Activated CD4-positive, alpha-beta T cell treated with anti-CD3 and anti-CD28 coated beads for 24 hours (primary cell): ENCODE measurements at places on chromosomes 13 and 19.

- no peak for DNase-seq
These were observed 8.8 kb downstream of the ZFP28 start for GRCh38 chr19:56547535-56547934.

DNA sequence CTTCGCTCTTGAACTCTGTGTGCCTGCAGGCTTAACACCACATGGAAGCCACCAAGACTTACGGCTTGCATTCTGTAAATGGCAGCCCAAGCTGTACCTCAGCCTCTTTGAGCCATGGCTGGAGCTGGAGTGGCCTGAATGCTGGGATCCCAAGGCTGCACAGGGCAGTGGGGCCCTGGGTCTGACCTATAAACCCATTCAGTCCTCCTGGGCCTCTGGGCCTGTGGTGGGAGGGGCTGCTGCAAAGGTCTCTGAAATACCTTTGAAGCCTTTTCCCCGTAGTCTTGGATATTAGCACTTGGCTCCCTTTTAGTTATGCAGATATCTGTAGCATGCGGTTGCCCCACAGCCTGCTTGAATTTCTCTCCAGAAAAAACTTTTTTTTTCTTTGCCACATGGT, 8.2 kb downstream of the TM9SF2 start:
- no peak for DNase-seq

- no peak for DNase-seq
These were observed 75.0 kb downstream of the RASA3 start for GRCh38 chr13:114057166-114058050.

DNA sequence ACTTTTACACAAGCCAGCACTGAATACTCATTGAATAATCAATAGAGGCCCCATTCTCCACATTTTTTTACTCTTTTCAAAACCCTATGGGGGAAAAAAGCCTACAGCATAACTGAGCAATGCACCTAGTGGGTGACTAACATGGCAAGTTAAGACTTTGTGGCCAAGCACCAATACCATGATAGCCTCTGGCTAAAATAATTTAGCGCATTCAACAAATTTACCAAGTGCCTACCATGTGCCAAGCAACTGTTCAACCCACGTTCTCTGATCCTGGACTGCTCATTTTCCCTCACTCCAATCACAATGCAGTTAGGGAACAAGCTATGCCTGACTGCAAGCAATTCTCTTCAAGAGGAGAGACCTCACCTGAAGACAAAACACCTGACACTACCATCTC, 3.0 kb downstream of the ANKRD10 start:
- no peak for DNase-seq

- no peak for DNase-seq
These were observed 68.9 kb upstream of the FREM2 start for GRCh38 chr13:38617936-38618335.

DNA sequence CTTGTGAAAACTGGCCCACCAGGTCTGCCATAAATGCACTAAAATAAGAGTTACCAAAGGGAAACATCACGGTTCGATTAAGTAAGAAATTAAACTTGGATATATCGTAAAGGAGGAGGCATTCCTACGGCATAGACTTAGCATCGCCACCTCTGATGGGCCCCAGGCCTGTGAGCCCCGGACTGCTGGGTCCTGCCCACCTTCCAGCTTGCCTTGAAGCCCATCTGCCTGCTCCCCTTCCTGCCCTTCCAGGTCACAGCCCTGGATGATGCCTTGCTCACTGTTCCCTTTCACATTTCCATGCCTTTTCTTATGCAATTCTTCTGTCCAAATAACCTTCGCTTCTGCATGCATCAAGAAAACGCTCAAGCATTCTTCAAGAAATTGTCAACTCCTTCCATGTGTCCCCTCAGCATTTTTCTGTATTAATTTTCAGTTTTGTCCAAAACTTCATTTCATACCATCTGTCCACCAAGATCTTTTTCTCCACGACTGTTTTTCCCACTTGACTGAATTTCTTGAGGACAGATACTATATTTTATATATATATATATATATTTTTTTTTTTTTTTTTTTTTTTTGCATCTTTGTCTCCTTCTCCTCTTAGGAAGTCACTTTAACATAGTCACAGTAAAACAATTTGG, 91.2 kb downstream of the DOCK9 start:
- no peak for DNase-seq

- DNase-seq: no peak
These were observed 349.6 kb upstream of the PCDH20 start for GRCh38 chr13:61765181-61765742.

GRCh38 chr19:44605547-44605946, 7.8 kb upstream of the IGSF23 start:
- no peak for DNase-seq

DNA sequence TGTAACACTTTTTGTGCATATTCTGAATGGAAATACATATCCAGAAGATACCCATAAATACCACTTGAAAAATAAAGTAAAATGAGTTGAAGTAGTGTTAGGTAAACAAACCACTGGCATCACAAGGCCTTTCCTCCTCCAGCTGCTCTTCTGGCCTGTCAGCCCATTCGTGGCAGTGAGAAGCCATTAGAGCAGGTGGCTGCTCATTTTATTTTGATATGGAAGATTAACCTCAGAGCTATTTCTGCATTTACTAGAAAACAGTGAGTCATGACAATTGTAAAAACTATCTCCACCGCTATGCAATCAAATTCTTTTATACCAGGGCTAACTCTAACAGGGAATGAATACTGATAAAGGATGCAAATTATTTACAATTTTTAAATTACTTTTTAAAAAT, 2898.1 kb downstream of the PCDH9 start:
- no peak for DNase-seq

DNA sequence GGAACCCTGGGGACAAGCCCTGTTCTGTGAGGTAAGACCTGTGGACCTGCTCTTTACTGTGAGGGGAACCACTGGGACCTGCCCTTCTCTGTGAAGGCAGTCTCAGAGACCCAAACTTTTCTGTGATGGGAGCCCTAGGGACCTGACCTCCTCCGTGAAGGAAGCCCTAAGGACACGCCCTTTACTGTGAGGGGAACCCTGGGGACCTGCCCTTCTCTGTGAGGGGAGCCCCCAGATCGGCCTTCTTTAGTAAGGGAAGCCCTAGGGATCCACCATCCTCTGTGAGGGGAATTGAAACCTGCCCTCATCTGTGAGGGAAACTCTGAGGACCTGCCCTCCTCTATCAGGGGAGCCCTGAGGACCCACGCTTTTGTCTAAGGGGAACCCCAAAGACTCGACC, 343.5 kb downstream of the UQCRFS1 start:
- no peak for DNase-seq

- no peak for DNase-seq
These were observed 135.7 kb downstream of the MIPEP start for GRCh38 chr13:23753458-23753857.

DNA sequence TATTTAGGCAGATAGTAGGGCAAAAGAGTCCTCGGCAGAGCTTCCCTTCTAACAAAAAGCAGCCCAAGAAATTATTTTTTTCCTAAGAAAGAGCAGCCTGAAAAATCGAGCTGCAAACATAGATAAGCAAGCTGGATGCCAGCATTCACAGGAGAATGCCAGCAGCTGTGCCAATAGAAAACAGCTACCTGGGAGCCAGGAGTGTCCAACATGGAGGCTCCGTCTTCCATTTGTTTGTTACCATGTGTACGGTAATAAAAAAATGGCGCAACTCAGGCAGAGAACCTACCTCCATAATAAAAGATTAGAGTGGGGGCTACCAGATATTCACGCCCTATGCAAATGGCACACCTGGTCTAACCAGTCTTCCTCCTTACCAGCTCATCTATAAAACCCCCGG, 77.6 kb upstream of the IPO5 start:
- DNase-seq: no peak

DNA sequence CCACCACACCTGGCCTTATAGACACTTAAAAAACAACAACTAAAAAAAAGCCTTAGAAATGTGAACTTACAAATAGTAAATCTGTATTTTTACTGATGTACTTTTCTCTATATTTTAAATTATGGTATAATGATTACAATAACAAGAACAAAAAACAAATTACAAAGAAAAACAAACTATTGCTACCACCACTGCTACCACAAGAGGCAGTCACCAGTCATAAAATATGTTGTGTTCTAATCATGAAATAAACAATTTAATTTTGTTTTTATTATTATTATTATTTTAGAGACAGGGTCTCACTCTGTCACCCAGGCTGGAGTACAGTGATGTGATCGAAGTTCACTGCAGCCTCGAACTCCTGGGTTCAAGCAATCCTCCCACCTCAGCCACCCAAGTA, 72.2 kb downstream of the DIAPH3 start:
- DNase-seq: no peak

DNA sequence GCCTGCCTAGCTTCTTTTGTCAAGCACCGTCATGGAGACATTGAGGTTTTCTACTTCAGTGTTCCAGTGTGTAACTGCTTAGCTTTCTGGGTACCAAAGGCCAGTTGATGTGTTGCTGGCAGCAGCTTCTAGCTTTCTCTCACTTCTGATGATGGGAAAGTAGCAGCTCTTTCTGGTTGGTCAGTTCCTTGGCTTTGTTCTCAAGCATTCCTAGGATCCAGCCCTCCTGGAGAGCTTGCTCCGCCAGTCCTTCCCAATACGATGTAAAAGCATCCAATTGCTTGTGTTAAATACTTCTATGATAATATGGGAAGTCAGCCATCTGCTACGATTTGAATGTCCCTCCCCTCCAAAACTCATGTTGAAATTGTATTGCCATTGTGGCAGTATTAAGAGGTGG, 182.8 kb downstream of the UGGT2 start:
- DNase-seq: no peak

- DNase-seq: no peak
These were observed 252.6 kb upstream of the TSHZ3 start for GRCh38 chr19:31601855-31602254.

DNA sequence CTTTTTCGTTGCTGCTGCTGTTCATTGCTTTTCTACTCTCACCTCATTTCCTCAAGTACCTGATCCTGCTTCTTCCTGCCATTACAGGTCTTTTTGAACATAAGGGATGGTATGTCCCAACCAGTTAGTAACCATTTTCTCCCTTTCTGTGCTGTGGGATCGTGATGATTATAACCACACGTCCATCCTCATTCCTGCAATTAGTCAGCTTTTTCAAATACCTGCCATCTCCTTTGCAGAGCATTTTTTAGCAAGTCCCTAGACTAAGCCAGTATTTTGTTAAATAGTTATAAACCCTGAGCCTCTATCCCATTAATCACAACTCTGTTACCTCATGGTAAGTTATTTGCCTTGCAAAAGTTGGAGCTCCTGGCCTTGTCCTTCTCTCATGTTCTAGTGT, 109.2 kb downstream of the FNDC3A start:
- DNase-seq: no peak

DNA sequence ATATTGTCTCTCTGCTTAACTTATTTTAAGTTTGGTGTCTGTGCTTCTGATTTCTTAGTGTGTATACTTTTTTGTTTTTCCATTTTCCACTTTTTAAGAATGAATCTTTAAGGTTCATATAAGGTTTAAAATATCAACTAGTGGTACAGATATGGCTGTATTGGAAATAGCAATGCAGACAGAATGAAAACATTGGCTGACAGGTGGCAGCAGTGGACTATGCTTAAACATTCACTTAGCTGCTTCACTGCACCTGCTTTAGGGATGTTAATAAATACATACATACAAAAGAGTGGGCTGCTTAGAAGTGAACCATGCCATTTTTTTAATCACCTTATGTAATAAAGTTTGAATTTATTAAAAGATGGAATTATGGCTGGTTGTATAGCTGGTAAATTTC, 27.3 kb downstream of the TM9SF2 start:
- DNase-seq: no peak

GRCh38 chr13:20696073-20696472, 7.4 kb upstream of the IL17D start:
- DNase-seq: no peak

GRCh38 chr19:18533058-18533457, 10.3 kb downstream of the FKBP8 start:
- DNase-seq: no peak

- no peak for DNase-seq
These were observed 66.0 kb downstream of the TEX26 start for GRCh38 chr13:30998136-30999088.

- DNase-seq: no peak
These were observed 833.4 kb upstream of the ATXN8OS start for GRCh38 chr13:69274231-69274630.
